GM12878 (cell line): ENCODE measurements at places on chromosomes 2 and 18. TPM values are rescaled to one million over a fixed set of nuclear protein-coding genes. Genes with fewer than 3 reads are reported as not detected.

GRCh38 chr2:221492636-221493035 is 79.5 kb downstream of the EPHA4 start:
- no peak for DNase-seq

The GPAT2 gene
- not detected in 2 replicates for total RNA-seq

The EFR3B gene
- 3.5 and 3.9 TPM in 2 replicates for total RNA-seq

DNA sequence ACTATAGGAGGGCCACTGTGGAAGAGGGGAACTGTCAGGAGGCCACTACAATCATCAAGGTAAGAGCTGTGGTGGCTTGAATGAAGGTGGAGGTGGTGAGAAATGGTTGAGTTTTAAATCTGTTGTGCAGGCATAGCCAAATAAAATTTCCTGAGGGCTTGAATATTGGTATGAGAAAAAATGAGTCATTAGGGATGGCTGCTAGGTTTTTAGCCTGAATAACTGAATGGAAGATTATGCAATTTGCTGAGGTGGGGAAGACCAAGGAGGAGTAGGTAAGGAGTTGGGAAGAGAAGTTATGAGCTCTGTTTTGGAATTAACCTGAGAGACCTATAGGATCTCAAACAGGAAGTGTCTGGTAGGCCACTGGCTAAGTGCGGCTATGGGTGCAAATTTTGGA is 84.0 kb downstream of the KLHL14 start:
- DNase-seq: no peak

DNA sequence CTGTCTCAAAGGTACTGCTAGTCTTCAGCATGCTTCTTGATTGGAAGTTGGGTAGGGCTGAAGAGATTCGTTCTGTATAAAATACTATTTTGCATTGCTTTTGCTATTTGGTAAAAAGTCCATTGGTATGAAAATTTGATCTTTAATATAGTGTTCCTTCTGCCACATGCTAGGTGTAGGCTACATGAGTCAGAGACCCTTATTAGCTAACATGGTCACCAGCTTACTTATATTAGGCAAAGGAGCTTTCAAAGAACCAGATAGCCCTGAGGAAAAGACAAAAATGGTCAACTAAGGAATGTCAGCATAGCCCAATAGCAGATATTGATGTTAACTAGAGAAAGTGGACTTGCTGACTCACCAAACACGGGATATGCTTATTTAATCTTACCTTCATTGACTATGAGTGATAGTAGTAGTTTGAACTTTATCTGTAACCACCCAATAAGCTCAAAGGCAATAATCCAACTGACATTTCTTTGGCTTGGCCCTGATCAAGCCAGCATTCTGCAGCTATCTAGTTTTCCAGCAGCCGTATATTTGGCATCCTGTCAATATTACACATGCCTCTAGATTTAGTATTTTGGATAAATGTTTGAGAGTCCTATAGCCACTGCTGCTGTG is 110.0 kb downstream of the TPGS2 start:
- no peak for DNase-seq

DNA sequence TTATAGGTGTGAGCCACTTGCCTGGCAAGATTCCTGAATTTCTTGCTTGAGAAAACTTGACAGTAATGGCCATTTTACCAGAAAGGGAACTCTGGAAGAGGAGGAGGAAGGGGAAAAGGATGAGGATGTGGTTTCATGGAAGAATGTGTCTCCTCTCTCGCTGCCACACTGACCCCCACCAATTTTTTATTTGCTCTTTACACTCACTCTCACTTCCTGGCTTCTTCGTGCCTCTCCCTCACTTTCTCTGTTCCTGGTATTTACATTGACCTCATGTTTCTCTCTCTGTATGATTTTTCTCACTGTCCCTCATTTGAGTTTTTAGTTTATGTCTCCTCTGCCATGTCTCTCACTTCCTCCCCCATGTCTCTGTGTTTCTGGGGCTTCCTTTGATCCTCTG is 134.5 kb upstream of the CAB39 start:
- DNase-seq: no peak

GRCh38 chr18:77619525-77619924 is 369.9 kb downstream of the GALR1 start:
- no peak for DNase-seq

The MBOAT2 gene
- total RNA-seq: 1.5 and 2.1 TPM in 2 replicates

The CD8B2 gene
- not detected in 2 replicates for total RNA-seq

The RSAD2 gene
- total RNA-seq: 0.87 and 1.2 TPM in 2 replicates

- no peak for DNase-seq
Observed at GRCh38 chr18:10299643-10300042, 154.8 kb upstream of the APCDD1 start.
